ENCODE measurements at places on chromosomes 7 and 10.

DNA sequence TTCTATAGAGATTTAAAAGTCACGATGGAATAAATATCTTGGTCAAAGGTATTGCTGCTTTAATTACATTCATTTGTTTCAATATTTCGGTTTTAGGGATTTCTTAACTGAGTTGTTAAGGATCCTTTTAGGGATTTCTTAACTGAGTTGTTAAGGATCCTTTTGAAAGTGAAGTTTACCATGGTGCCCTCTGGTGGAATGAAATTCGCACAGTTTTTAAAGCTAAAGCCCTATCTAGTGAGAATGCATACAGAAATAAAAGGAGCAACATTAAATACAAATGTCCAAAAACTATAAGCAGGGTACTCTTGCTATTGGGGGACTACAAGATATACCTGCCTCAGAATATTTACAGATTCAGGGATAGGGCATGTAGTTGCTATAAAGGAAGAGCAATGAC is 193.7 kb downstream of the RNLS start:
- DNase-seq = no peak

DNA sequence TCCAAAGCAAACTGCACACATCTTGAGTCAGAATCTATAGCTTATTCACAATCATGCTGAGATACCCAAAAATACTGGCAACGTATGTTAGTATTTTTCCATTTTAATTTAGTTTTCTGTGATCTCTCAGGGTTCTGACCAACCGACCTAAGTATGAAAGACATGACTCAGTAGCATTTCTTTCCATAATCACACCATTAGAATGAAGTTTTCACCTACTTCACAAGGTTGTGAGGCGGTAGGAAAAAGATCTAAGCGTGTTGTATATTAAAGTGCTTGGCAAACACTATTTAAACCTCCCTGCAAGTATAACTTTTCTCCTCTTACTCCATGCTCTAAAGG is 49.1 kb downstream of the PLCE1 start:
- DNase-seq = no peak

GRCh38 chr7:70271617-70272081 is 673.4 kb downstream of the AUTS2 start:
- no peak for DNase-seq

DNA sequence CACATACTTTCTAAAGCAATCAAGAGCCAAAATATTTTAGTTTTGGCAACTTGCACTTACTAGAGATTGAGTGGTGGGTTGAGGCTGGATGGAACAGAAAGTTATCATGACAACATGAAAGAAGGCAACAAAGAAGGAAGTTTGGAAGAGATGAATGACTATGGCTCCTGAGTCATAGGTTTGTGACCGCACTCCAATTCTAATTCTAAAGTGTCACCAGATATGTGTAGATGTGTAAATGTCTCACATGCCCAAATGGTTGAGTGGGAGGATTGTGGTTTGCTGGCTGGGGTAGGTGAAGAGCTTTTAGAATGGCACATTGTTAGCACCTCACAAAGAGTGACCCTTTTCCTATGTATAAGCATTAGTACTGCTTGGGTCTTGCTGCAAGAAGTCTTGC is 20.2 kb downstream of the TAS2R16 start:
- no peak for DNase-seq

DNA sequence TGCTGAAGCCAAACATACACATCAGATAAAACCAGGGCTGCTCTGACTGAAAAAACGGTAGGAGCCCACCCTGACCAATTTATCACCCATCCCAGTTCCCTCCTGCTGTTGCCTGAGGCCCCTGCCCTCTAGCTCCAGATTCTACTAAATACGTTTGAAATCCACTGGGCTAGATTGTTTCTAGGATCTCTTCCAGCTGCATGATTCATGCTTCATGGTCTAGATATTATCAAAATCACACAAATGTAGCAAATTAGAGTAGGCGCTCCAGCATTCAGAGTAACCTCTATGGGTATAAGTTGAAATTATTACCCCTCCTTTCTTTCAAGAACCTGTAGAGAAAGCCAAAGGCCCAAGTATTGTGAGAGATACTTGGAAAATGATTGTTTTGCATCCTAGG is 151.2 kb upstream of the FAM13C start:
- DNase-seq = no peak

- no peak for DNase-seq
Observed at GRCh38 chr7:41861642-41862041, 158.8 kb upstream of the INHBA start.

DNA sequence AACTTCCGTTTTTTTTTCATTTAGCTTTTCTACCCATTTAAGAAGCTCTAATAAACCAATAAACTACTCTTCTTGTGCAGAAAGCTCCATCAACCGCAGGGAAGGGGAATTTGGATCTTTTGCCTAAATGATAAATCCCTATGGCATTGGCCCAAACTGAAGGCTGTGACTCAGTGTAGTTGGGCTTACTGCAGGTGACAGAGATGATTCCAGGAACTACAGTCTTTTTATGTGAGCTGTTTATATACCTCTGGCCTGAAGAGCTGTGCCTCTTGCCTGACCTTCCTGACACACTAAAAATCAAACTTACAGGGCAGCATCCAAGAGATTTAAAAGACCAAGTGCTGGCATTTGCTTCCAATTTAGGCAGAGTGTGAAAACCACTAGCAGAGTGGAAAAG is 25.2 kb downstream of the ABCB1 start:
- no peak for DNase-seq

- DNase-seq = no peak
Observed at GRCh38 chr10:3548076-3548475, 236.9 kb downstream of the KLF6 start.

DNA sequence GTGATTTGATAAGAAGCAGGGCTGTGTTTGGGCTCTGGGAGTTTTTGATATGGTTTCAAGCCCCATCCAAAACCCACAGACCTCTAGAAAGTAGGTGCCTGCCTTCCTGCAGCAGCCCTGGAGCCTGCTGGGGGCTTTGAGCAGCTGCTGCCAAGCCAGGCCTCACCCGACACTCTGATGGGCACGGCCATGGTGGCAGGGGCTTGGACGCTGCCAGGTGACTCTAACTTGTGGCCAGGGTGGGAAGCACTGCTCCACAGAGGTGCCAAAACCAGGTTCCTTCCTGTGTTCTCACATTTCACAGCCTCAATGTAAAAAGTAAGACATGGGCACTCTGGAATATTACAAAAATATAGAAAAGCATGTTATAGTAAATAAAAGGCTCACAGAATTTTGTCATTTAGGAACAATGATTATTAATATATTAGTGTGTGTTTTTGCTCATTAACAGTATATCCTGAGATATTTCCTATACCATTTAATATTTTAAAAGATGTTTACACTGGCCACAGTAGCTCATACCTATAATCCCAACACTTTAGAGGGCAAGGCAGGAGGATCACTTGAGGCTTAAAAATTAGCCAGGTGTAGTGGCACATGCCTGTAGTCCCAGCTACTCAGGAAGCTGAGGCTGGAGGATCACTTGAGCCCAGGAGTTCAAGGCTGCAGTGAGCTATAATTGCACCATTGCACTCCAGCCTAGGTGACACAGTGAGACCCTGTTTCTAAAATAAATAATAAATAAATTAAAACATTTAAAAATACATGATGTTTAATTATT is 95.1 kb downstream of the EGFR start:
- no peak for DNase-seq

- no peak for DNase-seq
Observed at GRCh38 chr10:125001313-125002046, 59.6 kb downstream of the ZRANB1 start.

- no peak for DNase-seq
Observed at GRCh38 chr10:562142-562541, 127.3 kb downstream of the DIP2C start.

DNA sequence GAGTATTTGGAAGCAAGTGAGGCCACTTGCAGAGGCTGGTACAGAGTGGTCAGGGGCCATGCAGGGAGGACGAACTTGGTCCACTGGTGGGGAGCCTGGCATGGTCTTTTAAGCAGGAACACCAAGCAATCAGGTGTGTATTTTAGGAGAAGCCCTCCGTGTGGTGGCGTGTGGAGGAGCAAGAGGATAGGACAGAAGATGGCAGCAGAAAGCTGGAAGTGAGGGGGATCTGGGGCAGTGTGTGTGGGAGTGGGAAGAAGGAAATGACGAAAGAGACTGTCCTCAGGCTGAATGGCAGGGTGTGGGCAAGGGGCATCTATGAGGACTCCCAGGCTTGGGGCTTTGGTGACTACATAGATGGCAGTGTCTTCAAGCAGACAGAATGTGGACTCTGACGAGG is 51.2 kb downstream of the TEX36 start:
- no peak for DNase-seq

DNA sequence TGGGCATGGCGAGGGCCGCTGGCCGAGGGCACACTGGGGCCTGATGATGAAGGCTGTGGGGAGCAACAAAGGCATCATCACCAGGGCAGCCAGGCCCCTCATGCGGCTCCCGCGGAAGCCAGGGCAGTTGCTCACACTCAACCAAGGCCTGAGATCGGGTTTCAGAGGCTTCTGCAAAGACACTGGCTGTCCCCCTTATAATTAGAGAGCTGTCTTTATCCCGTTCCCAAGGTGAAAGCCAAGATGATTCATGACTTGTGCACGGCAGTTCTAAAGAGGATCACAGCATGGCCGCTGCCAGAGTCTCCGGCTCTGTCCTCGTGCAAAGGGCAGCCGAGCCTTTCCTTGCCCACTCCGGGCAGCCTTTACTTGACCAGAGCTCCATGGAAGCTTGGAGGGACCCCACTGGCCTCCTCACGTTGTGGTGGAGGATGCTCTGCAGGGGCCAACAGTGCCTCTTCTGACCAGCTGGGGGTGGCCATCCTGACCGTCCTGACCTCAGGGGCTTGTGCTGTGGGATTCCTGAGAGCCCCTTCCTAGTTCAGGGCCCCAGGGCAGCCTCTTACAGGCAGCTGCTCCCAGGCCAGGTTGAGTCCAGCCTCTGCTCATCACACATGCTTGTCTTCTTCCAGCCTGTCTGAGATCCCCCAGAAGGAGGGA is 82.3 kb downstream of the PRKAG2 start:
- DNase-seq = no peak

GRCh38 chr7:151334628-151335027 is 7.0 kb upstream of the NUB1 start:
- DNase-seq = no peak

DNA sequence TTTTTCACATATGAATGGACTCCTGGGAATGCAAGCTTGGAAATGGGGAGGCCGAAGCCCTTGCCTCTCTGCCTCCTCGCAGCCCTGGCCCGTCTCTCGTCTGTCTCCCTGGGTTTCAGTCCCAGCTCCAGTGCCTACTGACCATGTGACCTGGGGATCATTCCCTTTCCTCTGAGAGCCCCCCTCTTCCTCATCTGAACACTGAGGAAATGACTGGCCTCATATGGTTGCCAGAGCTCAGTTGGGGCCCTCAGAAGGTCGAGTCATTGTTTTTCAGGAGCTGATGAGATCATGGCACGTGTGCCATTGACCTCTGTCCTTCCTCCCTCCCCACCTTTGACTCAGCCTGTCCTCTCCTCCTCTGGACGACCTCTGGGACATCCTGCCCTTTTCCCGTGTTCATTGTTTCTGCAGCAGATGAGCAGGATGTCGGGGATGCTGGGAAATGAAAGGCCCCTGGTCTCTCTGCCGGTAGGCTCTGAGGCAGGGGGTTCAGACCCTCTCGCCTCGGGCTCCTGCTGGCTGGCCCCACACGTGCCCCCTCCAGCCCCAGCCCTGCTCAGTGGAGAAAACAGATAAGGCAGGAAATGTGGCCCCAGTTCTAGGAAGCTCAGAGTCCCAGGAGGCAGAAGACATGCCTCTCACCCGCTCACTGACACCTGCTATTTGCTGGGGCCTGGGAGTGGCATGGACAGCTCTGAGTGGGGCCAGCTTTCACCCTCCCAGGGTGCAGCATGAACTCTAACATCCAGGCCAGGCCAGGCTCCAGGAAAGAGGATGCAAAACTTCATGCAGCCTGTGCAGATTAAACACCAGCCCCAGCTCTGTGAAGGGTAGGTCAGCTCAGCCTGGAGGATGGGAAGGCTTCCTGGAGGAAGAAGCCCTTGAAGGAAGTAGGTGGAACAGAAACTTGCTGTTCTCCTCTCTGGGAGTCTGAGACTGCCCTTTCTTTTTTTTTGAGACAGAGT is 8.3 kb upstream of the PPP1R35 start:
- no peak for DNase-seq

DNA sequence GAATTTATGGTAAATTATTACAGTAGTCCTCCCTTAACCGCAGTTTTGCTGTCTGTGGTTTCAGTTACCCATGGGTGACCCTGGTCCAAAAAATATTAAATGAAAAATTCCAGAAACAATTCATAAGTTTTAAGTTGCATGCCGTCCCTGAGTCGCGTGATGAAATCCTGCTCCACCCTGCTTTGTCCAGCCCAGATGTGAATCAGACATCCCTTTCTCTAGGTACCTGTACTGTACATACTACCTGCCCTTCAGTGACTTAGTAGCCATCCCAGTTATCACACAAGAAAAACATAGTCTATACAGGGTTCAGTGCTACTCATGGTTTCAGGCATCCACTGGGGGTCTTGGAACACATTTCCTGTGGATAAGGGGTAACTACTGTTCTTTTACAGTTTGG is 20.5 kb upstream of the RHEB start:
- no peak for DNase-seq

GRCh38 chr7:121591926-121592325 is 195.8 kb upstream of the FAM3C start:
- DNase-seq = no peak

DNA sequence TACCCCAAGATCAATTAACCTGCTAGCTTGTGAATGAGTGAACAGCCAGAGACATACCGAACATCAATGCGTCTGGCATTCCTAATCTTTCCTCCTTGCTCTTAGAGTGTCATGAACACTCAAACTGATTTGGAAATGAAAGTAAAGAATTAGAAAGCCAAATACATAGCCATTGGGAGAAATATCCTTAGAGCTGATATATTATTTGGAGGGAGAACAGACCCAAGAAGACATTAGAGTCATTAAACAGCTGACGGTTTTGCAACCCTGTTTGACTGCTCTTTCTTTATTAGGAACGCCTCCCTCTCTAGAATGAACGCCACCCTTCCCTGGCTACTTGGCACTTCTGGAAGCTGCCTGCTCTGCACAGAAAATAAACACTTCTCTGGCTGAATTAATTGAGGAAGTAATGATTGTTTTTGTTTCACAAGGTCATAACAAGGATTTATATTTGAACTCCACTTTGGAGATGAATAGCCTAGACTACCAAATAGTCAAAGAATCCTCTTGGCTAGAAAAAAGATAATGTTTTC is 42.8 kb downstream of the CTTNBP2 start:
- DNase-seq = no peak

GRCh38 chr10:103885617-103886016 is 30.2 kb upstream of the SH3PXD2A start:
- DNase-seq = no peak

- DNase-seq = no peak
Observed at GRCh38 chr7:70907259-70908247, 224.4 kb upstream of the GALNT17 start.

GRCh38 chr7:148079206-148080080 is 511.1 kb upstream of the C7orf33 start:
- no peak for DNase-seq

All from mesothelial cell of epicardium (in vitro differentiated cells).